Stimulated activated CD4-positive, alpha-beta T cell treated with anti-CD3 and anti-CD28 coated beads, Interleukin-12 subunit alpha, Interleukin-12 subunit beta, amount 100 ng/mL, for 48 hours (primary cell): ENCODE measurements at places on chromosomes 16 and 17.

DNA sequence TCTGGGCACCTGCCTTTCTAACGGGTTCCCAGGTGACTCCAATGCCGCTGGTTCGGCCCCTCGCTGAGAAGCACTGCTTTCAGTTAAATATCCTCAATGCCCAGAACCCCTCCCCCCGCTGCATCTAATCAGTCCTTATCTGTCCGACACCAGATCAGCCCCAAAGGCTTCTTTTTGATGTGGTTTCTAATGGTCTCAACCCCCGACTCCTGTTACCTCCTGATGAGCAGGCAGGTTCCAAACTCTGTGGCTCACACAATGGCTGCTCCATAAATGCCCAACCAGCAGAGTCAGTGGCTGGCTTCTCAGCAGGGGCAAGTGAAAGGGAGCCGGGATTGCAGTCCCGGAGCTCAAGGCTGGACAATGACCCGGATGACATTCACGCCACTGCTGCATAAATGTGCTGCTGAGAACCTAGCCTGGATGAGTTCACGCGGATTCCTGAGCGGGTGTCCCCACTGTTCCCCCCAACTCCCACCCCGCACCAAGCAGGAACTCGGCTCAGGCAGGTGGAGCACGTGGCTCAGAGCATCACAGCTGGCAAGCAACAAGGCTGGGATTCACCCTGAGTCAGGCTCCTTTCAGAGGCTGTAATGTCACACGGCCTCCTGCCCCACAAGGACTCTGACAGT, 1.0 kb upstream of the SLC38A8 start:
- DNase-seq, result no peak

GRCh38 chr17:9211133-9211765, 189.9 kb downstream of the NTN1 start:
- no peak for DNase-seq

GRCh38 chr16:50889746-50890145, 147.9 kb downstream of the CYLD start:
- DNase-seq, result no peak

- DNase-seq, result no peak
Observed at GRCh38 chr17:63066158-63066813, 100.3 kb downstream of the TANC2 start.
